8988T (cell line): ENCODE measurements at places on chromosomes 5 and 9.
A peak's percentile ranks its signal among the peaks of the same experiment; 100 is the strongest.

DNA sequence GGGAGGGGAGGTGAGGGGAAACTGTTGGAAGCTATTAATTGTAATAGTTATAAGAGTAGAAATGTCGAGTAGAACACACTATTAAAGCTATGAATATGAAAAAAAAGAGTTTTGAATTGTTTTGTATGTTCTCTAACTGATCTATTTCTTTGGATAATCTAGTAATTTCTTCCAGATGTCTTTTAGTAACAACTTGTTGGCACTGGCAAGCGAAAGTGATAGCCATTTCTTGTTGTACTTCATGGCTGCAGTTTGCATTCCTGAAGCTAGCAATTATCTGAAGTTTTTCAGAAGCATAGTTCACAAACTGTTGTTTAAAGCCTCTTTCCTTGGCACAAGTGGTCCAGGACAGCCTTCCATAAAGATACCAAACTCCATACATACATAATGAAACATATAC lies 49.4 kb upstream of the SPATA31C2 start:
- DNase-seq, result no peak

DNA sequence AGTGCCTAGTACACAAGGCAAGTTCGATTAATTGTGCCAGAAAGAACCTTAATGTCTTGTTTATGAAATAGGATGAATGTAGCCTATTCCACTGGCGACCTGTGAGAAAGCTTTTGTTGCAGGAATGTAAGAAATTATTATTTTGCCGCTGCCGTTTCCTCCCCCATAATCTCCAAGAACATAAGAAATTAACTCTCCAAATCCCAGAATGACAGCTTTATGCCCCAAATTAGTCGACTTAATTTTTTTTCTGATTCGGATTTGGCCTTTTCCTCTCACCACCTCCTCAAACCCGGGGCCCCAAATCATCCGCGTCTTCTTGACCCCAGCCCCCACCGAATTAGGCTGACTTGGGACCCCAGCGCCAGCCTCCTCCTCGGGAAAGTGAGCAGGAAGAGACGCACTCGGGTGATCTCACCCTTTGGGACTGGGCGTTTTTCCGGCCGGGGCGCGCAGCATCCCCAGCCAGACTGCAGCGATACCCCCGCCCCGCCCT lies 682 bp upstream of the SPTAN1 start:
- DNase-seq, result peak; percentile 92

DNA sequence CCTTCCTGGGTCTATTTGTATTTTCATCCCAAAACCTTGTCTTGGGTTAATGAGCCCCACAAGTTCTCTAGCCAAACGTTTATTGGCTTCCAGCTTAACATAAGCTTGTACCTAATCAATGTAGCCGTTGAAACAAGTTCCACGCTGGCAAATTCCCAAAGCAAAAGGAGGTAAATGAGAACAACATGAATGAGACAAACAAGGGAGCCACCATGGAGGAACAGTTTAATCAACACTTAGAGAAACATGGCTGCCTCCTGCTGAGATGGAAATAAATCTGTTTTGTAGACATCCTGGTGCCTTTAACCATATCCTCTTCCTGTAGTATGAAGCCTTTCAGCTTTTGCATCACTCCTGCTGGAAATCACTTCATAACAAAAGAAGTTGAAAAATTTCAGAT lies 166.6 kb upstream of the NFIB start:
- DNase-seq, result no peak

DNA sequence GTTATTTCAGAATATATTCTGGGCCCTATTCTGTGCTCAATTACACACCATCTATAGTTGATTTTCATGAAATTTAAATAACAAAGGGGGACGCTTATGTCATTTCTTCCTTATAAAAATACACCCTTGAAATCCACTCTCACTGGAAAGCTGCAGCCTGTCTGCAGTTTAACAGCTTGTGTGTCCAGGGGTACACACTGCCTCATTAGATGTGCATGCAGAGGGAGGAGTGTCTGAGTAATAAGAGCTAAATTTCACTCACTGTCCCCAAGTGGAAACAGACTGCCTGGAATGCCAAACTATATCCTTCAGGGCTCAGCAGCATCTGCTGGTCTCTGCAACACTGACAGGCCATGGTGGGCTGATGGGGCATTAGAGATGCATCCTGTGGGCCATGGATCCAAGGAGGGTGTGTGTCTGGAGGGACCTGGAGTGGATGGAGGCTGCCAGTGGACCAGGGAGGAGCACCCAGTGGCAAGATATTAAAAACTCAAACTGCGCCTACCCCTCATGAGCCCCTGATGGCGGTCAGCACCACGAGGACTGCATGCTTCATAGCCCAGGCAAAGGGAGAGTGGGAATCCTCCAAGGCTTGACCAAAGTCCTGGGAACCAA lies 15.8 kb upstream of the TIFAB start:
- DNase-seq, result no peak

DNA sequence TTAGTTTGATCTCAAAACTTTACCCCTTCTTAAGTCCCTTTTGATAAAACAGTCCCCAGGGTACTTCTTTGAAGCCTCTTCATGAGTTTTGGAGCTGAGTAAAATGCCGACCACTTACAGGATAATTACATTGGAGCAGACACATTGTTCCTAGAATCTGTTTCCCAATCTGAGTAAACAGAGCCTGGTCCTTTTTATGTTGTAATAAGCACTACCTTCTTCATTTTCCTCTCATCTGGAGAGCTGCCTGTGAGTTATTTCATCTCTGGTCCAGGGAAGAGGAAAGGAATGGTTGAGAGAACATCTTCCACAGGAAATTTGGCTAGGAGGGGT lies 26.3 kb upstream of the GALNT10 start:
- no peak for DNase-seq

GRCh38 chr5:172600571-172600970 lies 40.5 kb upstream of the NEURL1B start:
- no peak for DNase-seq

DNA sequence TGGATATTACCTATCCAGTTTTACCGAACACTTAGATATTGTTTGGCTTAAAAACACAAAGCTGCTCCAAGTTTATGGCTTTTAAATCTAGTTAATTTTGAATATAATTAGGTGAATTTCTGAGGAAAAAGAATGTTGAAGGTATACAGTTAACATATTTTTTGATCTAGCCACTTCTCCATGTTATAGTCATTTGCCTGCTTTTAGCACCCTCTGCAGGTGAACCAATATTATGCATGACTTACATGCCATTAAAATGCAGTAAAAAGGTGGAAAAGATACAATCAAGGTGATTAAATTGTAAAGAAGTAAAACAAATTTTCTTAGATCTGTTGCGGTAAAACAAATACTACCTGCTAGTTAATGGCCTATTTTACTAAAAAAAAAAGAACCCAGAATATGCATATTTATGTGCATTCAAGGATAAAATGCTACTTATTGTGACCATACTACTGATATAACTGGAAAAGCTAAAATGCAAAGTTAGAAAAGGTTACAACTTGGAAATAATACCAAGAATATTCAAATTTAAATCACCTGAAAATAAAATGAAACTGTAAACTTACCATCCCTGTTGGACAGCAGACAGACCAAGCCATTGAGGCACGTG lies 132.1 kb downstream of the AP3B1 start:
- DNase-seq, result peak; percentile 4

- no peak for DNase-seq
Measured at GRCh38 chr9:11931751-11932150, 761.4 kb upstream of the TYRP1 start.

- no peak for DNase-seq
Measured at GRCh38 chr9:96343515-96344360, 39.8 kb downstream of the SLC35D2 start.
